Skeletal muscle cell (primary cell): ENCODE measurements at places on chromosomes 2 and 18.

DNA sequence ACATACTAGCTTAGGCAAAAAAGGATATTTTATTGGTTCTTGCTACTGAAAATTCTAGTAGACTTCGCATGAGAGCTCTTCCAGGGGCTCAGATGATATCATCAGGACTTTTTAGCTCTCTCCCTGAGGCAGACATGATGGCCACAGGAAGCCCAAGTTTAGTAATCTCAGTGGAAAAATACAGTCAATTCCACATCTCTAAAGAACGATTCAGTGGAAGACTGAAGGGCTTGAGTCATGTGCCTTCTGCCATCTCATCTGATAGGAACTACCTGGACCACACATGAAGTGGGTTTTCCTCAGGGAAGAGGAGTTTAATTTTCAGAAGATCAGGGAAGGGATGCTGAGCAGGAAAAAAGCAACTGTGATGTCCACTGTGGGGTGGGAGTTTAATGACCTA is 117.3 kb downstream of the TTC27 start:
- DNase-seq, result no peak

DNA sequence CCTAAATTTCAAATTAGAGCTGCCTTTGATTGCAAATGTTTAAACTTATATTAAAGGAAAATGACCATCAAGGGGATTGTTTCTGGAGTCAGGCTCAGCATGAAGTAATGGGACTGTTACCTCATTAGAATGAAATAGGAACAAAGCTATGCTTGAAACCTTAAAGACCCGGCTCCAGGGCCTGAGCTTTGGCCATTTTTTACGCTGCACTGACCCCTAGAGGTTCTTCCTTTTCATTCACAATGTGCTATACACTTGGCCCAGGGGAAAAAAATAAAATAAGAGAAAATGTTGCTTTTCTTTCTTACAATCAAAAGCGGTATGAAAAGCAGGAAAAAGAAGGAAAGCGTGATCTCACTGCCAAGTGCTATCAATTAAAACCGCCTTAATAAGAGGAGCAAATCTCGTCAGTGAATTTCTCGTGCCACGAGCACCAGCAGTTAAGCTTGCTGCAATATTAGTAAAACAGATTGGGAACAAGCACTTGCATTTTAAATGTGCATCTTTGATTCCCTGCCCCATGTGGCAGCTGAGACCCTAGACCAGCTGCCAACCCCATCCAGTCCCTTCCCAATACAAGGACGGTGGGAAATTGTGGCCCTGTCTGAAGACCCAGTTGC is 96.6 kb downstream of the MBD2 start:
- peak; percentile 28 for DNase-seq

- DNase-seq, result peak; percentile 5
Observed at GRCh38 chr2:50143822-50144575, 887.9 kb downstream of the NRXN1 start.

GRCh38 chr2:37809525-37809924 is 115.6 kb upstream of the RMDN2 start:
- DNase-seq, result no peak

DNA sequence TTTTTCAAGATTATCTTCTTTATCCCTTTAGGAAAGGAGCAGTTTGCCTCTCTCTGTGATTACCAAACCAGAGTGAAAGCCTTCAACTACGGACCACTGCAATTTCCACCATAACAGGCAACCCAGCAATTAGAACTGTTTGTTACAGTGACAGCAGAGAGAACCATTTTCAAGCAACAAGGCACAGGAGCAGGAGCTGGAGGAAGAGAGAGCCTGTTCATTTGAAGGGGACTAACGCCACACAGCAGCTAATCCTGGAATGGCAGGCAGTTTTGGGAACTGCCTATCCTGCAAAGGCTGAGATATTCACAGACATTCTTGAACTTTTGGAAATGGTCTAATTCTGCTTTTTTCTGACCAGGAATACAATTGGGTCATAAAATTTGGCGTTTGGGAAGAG is 1541.9 kb upstream of the PIK3C3 start:
- peak; percentile 28 for DNase-seq
